ENCODE measurements at places on chromosomes 7 and 10.

DNA sequence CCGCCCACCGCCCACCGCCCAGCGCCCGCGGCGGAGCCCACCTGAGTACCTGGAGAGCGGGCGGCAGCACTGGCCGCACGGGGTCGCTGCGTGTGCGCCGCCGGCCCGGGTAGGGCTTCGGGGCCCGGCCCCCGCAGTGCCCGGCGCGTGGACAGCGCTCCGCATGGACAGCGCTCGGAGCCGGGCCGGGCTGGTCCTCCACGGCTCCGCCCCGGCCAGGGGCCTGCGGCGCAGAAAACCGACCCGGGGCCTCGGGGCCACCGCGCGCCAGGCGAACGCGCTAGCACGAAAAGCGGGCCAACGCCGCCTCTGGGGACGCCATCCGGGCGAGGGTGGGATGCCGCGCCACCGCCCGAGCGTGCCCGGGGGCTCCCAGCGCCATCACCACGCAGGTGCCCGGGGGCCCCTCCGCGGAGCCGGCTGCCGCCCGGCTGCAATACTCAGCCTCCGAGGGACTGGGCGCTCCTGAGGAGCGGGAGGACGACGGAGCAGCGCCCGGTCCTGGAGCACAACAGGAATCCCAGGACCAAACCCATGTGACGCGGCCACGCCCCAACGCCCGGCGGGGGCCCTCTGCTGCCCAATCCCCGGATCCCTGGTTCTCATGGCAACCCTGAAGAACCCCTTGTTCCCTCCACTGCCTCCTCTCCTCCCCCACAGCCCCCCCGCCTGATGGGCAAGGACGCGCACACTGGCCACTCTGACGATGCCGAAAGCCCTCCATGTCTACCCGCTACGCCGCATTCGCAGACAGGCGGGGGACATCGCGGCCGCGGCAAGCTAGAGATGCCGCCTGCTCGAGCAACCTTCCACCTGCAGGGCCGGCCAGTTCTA lies at the start of gene GRB10:
TSS of gene GRB10 (minus strand) at position 522 of the 834 bp plus-strand sequence. CDS start 50,574 bp downstream, outside the sequence.
- peak; percentile 19 for DNase-seq

GRCh38 chr10:109676703-109677102 lies 246.6 kb downstream of the XPNPEP1 start:
- DNase-seq, result no peak

GRCh38 chr10:104328896-104329710 lies 9.2 kb downstream of the ITPRIP start:
- DNase-seq, result peak; percentile 68

DNA sequence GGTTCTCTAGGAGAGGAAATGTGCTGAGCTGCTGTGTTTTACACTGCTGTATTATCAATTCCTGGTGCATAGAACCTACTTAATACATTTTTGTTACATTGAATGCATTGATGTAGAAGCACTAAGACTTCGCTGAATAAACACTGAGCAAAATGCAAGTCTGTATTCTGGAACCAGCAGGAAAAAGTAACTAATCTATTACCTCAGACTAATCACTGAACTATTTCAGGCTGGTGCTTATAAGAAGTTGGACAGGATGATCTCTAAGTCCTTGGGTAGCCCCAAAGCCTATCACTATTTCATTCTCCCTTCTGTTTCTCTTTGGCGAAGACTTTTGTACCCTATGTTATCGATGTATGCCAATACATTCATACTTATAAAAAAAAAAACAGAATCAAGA lies 87.2 kb upstream of the LRRTM3 start:
- no peak for DNase-seq

DNA sequence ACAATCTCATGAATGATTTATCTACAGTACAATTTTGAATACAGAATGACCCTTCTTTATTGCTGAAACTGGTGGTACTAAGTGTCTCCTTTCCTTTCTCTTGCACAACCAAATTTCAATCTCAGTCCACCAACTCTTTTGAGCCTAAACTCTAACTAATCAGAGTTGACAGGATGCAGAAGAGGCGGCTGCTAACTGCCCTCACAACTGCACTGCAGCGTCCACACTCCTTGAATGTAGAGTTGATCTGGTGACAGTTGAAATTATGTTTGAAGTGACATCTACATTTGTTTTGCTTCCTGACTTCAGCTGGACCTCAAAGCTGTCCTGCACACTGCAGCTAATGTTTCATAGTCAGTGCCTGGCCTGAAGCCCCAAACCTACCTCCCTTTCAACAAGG lies 139.6 kb downstream of the ZMYND11 start:
- DNase-seq, result no peak

DNA sequence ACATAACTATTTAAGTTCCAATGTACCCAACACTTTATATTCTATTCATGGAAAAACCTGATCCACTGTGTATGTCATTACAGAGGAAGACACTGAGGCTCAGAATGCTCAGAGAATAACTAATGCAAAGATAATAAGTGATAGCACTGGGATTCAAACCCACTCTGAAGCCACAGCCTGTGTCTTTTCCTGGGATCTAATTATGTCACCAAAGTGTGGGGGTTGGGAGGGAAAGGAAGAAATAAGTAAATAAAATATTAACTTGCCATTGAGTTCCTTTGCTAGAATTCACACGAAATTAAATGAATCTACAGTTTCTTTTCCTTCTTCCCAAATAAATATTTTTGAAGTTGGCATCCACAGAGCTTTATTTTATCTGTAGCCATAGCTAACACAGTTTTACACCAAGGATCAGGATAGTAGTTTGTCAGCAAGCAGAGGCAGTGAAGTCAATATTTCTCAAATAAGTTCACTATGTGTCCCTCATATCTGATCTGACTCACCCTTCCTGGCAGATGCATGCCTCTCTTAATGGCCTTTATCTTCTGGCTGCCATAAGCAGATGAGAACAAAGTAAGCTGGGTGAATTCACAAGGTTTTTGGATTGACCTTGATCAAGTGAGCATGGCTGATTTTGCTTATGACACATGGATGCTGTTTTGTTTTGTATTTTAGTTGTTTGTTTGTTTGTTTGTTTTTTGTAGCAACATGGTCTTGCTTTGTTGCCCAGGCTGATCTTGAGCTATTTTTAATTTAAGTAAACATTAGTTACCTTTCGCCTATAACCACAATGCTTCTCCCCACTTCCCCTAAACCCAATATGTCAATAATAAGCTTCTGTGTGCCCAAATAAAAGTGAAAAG lies 6.3 kb downstream of the RAPGEF5 start:
- DNase-seq, result no peak

- no peak for DNase-seq
Measured at GRCh38 chr10:90751107-90751997, 106.5 kb downstream of the HTR7 start.

DNA sequence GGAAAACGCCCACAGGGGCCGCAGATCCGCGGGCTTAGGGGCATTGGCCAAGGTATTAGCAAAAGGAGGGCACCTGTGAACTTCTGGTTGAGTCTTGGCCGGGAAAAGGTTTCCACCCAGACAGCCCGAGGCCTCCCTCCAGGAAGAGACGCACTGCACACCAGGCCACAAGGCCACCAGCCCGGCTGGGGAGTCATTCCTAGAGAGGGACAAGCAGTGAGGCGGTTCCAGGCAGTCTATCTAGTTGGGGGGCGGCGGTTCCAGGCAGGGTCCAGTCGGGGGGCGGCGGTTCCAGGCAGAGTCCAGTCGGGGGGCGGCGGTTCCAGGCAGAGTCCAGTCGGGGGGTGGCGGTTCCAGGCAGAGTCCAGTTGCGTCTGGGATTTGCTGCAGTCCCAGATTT lies 518.5 kb downstream of the GLRX3 start:
- no peak for DNase-seq

DNA sequence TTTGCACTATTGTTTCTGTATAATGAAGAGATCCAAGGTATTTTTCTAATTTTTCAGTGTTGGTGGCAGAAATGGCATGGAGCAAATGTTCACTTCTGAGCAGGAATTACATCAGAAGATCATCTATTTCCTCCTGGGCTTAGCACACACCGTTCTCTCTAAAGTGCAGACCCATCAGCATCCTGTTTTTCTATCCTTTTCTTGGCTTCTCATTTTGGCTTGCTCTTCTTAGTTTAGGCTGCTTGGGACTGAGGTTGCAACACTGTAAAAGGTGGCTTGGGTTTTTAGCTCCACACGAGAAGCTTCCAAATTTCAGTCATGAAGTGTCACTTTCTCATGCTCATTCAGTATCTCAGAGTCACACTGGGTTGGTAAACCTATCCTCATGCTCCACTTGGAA lies 79.9 kb upstream of the SMIM30 start:
- DNase-seq, result no peak

GRCh38 chr7:155846936-155847335 lies 34.7 kb upstream of the SHH start:
- DNase-seq, result no peak

DNA sequence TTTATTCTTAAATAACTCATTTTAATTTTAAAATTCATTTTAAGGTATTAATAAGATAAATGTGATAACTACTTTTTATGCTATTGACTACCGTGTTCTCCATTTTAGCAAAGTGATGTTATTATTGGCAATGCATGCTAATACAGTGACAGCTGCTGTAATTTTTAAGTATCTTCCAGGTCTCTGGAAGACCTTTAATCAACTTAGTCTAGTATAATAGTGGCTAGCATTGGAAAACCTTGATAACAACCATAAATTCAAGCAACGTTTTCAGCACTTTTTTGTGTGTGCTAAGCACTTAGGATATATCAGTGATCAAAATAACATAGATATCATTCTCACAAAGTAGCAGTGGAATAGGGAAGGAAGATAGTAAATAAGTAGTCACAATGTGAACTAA lies 230.9 kb upstream of the MAGI2 start:
- no peak for DNase-seq

DNA sequence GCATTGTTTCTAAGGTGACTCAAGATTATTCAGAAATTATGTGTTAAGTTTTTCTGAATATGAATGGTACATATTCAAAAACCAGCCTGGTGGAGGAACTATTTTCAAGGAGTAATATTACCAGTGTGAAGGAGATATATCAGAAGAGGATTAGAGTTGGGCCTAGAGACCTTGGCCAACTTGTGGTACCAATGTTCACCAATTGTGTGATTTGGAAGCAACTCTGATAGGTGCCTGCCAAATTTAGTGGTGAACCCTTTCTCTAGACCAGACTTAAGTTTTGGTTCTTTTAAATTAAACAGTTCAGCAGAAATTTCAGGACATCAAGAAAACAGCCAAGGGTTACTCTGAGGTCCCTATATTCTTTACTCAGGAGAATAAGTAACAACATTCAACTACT lies 88.6 kb downstream of the RNLS start:
- DNase-seq, result no peak

DNA sequence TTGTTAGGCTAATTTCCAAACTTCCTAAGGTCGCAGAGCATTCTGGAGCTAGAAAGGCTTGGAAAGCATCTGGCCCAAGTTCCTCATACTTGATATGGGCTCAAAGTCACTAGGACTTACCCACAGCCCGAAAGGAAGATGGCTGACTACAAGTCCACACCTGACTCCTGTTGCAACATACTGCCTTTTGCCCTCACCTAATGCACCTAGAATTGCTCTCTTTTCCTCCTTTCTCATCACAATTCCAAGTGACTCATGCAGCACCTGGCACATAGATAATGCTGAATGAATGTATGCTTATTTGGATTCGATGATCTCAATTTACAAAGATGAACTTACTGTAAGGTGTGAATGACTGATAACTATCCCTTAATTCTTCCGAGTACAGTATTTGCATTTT lies 131.5 kb downstream of the SORBS1 start:
- DNase-seq, result no peak

DNA sequence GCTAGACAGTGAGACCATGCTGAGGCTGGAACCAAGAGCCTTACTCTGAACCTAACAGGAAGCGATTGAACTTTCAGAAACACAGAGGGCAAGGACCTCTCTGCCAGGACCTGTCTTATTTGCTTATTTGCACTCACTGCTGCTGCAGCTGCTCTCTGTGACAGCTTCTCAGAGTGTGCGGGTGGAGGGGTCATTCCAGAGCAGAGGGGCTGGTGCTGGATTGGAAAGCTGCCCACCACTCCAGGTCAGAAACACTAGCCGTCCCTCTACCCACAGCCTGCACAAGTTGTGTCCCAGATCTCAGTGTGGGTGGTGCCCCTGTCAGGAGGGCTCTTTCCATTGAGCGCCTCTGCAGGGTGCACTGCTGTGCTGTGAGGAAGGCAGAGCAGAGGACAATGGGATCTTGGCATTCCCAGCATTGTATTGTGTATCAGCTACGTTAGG lies 126.2 kb downstream of the CCNY start:
- DNase-seq, result peak; percentile 38

DNA sequence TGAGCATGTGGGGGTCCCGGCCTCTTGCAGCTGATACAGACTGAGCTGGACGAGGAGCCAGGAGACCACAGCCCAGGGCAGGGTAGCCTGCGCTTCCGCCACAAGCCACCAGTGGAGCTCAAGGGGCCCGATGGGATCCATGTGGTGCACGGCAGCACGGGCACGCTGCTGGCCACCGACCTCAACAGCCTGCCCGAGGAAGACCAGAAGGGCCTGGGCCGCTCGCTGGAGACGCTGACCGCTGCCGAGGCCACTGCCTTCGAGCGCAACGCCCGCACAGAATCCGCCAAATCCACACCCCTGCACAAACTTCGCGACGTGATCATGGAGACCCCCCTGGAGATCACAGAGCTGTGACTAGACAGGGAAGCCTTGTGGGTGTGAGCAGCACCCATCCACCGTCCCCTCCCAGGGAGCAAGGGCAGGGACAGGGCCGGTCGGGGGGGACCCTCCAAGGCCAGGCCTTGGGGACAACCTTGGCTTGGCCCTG lies 36.1 kb downstream of the PSAP start:
- no peak for DNase-seq

DNA sequence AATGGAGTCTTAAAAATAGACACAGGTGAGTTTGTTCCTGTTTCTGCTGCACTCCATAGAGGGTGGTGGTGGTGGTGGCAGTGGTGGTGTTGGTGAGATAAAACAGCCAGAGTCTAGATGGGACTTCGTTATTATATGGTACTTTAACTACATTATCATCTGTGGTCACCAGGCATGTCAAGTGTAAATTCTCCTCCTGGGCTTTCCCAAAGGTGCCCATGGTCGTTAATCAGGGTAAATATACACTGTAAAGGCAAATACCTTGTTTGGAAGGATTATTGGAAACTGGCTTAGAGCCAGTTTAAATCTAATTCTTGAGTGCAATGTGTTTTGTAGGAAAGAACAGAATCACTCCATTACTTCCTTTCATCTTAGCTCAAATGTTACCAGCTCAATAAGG lies 21.5 kb upstream of the COMMD3 start:
- DNase-seq, result no peak

- DNase-seq, result no peak
Measured at GRCh38 chr10:27696466-27696865, 49.2 kb downstream of the MKX start.

- DNase-seq, result no peak
Measured at GRCh38 chr10:127485153-127485857, 63.8 kb upstream of the NPS start.

Data from nucleus accumbens (tissue), 56 donors.